ENCODE measurements at places on chromosomes 2 and 18.

DNA sequence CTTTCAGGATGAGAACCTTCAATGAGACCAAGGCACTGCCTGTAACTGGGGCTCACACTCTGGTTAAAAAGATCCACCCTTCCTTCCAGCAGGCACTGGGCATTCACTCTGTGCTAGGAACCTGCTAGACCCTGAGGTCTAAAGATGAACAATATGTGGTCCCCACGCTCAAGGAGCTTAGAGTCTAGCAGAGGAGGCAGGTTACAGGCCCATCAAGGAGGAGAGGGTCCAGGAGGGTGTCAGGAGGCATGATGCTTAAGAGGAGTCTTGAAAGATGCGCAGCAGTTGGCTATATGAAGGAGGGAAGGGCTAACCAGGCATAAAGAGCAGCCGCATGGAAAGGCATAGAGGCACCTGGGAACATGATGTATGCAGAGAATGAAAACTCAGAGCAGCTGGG, 4.5 kb downstream of the ANKRD53 start:
- DNase-seq: no peak

- DNase-seq: no peak
Measured at GRCh38 chr2:51505533-51505932, 473.6 kb upstream of the NRXN1 start.

DNA sequence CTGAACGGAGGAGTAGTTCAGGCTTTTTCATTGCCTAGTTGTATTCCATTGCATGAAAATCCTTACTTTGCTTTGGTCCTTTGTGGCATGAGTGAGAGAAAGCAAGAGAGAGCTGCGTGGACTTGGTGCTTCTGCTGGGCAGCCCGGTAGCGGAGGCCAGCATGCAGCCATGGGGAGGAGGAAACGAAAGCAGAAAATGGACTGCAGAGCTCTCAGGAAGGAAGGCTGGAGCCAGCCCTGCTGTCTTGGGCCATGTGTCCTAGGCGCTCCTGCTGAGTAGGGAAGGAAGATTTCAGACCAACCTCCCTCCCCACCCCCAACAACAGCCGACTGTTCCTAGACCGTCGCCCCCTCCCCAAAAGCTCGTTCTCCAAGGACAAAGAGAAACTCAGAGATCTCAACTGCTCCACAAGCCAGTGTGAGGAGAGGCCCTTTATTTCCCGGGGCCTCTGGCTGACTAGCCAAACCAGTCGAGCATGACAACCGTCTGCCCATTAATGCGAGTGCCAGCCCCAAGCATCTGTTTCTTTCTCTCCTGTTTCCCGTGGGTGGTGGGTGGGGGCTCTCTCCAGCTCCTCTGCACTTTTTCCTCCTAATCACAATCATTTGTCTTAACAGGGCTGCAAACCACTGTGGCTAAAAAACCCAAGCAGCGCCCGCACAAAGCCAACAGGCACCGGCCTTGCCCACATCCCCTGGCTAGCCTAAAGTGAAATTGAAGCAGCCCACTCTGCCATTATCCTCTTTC, 66.8 kb upstream of the FZD7 start:
- DNase-seq: no peak

- no peak for DNase-seq
Measured at GRCh38 chr2:181894381-181894780, 2.9 kb downstream of the ITPRID2 start.

- no peak for DNase-seq
Measured at GRCh38 chr2:120399889-120400240, 53.9 kb downstream of the INHBB start.

DNA sequence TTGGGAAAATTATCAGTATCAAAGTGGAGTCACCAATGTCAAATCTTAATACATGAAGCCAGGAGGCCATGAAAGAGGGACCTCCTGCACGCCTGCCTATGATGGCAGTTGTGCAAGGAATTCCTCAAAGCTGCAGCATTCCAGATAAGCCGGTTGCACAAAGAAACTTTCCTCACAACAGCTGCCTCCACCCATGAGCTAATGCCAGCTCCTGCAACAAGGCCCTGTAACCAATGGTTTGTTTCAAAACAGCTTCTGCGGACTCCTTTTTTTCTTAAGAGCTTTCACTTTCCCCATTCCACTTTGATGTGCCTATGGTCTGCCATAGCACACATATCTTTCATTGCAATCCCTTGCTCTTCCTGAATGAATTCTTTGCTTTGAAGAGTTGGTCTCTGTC, 22.4 kb downstream of the TMEM200C start:
- DNase-seq: no peak

- DNase-seq: no peak
Measured at GRCh38 chr2:171741189-171741588, 53.9 kb downstream of the DYNC1I2 start.

- no peak for DNase-seq
Measured at GRCh38 chr2:10257036-10257435, 45.7 kb upstream of the HPCAL1 start.

DNA sequence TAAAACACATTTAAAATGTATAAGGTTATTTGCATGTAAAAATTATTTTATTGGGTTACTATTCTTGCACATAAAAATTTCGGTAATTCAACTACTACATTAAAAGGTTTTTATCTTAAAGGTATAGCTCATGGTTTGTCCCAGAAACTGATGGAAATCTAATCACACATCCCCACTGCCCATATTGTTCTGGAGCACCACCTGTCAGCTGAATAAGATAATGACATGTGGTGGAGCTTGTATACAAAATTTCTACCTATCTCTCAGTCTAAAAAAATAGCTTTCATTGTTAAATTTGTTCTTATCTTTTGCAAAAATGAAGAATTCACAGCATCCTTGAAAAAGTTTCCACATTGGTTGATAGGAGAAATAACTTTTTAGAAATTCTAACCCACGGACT, 18.3 kb downstream of the ERBB4 start:
- no peak for DNase-seq

DNA sequence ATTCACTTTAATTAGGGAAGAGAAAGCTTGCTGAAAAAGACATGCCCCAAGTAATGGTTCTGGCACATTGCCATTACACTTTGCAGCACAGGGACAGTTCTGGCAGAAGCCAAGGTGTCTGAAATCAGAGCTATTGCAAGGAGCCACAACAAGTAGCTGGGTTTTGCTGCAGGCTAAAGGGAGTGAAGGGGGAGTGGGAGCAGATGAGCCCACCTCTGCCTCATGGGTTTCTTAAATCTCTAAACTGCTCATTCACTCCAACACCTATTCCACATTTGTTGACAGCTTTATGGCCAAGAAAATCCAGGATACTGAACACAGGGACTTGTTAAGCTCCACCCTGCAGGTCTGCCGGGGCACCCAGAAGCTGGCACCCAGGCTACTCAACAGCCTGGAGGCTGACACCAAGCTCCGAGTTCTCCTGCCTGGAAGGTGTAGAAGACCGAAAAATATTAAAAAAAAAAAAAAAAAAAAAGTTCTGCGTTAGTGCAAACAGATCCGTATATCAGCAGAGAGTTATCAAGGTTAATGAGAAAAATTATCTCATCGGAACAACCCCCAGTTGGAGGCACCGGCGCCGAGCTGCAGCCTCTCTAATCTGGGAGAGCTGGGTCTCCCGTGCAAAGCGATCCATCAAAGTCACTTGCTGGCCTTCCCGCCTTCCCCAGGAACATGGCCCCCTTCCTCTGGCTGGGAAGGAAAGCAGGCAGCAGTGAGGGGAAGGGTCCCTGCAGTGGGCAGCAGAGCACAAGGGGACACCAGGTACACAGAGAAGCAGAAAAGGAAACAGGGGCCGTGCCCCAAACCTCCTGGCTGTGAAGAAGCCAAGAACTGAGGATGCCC, 123.7 kb downstream of the HNMT start:
- DNase-seq: no peak

- DNase-seq: no peak
Measured at GRCh38 chr2:191032588-191033429, 18.8 kb upstream of the STAT1 start.

DNA sequence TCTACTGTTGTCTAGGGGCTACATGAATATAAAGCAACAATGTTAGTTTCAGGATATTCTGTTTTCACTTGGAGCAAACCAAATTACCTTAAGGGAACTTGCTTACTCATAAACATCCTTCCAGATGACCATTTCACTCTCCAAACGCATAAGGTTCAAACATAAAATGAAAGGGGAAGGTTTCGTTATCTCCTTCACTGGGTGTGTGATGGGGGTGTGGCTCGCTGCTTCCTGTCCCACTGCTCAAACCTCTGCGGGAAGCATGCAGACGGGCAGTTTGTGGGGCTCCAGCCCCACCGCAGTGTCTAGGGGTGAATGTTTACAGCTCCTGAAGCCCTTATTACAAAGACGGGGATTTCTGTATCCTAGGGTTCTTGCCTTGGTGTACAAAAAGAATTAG, 1310.9 kb upstream of the TMEFF2 start:
- no peak for DNase-seq

GRCh38 chr2:38672445-38673391, 6.8 kb downstream of the GALM start:
- DNase-seq: no peak

- DNase-seq: peak; percentile 18
Measured at GRCh38 chr2:31318361-31319336, 84.7 kb downstream of the EHD3 start.

- DNase-seq: no peak
Measured at GRCh38 chr2:33491441-33492084, 15.1 kb downstream of the RASGRP3 start.

DNA sequence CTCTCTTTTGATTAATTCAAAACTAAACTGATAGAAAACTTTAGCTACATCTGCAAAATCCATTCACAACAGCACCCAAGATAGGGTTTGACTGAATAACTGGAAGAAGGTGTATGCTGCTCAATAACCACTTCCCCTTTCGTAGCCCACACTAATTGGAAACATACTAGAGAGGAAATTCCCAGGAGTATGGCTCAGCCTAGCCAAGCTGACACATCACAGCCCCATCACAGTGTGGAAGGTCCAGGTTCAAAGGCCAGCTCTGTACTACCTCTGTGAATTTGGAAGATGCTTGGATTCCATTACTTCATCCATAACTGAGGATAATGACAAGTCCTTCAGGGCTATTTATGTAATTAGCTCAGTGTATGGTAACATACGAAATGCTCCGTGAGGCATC, 185.4 kb downstream of the FBXO15 start:
- no peak for DNase-seq

DNA sequence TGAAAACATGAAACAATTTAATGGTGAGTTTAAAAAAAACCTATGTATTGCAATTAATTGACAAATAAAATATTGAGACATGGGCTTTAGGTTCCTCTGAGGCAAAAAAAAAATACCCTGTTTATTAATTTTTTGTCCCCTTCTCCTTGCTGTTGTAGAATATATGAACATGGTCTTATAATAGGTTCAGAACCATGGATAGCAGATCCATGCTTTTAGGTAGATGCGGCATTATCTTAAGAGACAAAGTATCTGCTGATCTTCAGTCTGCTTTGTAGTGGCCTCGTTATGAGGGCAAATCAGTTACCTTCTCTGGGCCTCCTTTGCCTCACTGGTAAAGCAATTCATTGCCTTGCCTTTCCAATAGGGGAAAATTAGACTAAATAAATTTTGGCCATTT, 850.7 kb downstream of the NRXN1 start:
- DNase-seq: no peak

- no peak for DNase-seq
Measured at GRCh38 chr18:49878567-49879270, 65.4 kb upstream of the ACAA2 start.

GRCh38 chr2:229980431-229981184, 58.3 kb downstream of the FBXO36 start:
- DNase-seq: no peak

- no peak for DNase-seq
Measured at GRCh38 chr18:80252136-80252535, 4.8 kb upstream of the PARD6G start.

GRCh38 chr18:34562252-34562870, 147.7 kb upstream of the DTNA start:
- DNase-seq: no peak

All from stimulated activated CD8-positive, alpha-beta memory T cell treated with anti-CD3 and anti-CD28 coated beads, Interleukin-15, amount 100 ng/mL, for 4 hours (primary cell).